ENCODE measurements at places on chromosomes 16 and 17. TPM values are rescaled to one million over a fixed set of nuclear protein-coding genes. Genes with fewer than 3 reads are reported as not detected.

The YWHAE gene
- 283 TPM for total RNA-seq

The CRYBA1 gene
- total RNA-seq = not detected

The WIPF2 gene
- 12.3 TPM for total RNA-seq

The HS3ST3B1 gene
- 0.46 TPM for total RNA-seq

The ZNF263 gene
- 41.4 TPM for total RNA-seq

The RNF227 gene
- 6.9 TPM for total RNA-seq

The TBC1D3C gene
- total RNA-seq = not detected

The TBX2 gene
- total RNA-seq = 63.1 TPM

The IRX3 gene
- 0.10 TPM for total RNA-seq

The ABCA8 gene
- 198 TPM for total RNA-seq

The MRPL28 gene
- total RNA-seq = 39.2 TPM

The TP53TG3 gene
- total RNA-seq = not detected

The NPB gene
- 0.92 TPM for total RNA-seq

The GNAO1 gene
- total RNA-seq = 0.17 TPM

The HEATR9 gene
- not detected for total RNA-seq

The ZNF597 gene
- total RNA-seq = 2.1 TPM

The MYCBPAP gene
- 1.7 TPM for total RNA-seq

The TMEM88 gene
- total RNA-seq = 0.13 TPM

The KRT15 gene
- 0.13 TPM for total RNA-seq

The FAM20A gene
- 0.17 TPM for total RNA-seq

The CMTM1 gene
- 2.2 TPM for total RNA-seq

The HBA1 gene
- not detected for total RNA-seq

The ABCC11 gene
- 0.30 TPM for total RNA-seq

The FA2H gene
- total RNA-seq = not detected

The ITGAD gene
- not detected for total RNA-seq

The PRSS27 gene
- 0.69 TPM for total RNA-seq

The KREMEN2 gene
- total RNA-seq = not detected

The SPEM2 gene
- not detected for total RNA-seq

The CCL1 gene
- total RNA-seq = not detected

The CD300E gene
- total RNA-seq = not detected

The GABARAP gene
- 153 TPM for total RNA-seq

The SEPTIN12 gene
- not detected for total RNA-seq

The DHRS7C gene
- total RNA-seq = not detected

The FBXO39 gene
- 0.07 TPM for total RNA-seq
